ENCODE measurements at places on chromosomes 5 and 9. TPM values are rescaled to one million over a fixed set of nuclear protein-coding genes. Genes with fewer than 3 reads are reported as not detected.
A peak's percentile ranks its signal among the peaks of the same experiment; 100 is the strongest.

GRCh38 chr9:68705531-68706362, 707 bp downstream of the PIP5K1B start:
- no peak for DNase-seq

PDE8B gene
- total RNA-seq, result 2.3 TPM

DNA sequence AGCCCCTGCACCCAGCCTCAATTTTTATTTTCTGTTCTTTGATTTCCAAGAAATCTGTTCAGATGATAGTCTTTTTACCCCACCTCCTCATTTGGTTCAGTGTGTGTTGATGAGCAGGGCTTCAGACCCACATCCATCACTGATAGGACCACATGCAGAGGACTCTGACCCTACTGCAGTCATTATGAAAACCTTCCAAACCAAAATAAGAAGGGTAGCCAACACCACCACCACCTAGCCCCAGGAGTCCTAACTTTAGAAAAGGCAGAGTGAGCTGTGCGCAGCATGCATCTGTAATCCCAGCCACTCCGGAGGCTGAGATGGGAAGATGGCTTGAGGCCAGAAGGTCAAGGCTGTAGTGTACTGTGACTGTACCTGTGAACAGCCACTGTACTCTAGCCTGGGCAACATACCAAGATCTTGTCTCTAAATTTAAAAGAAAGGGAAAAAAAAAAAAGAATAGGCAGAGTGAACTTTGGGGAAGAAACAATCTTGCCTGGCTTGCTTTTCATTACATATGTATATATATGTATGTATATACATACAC, 13.0 kb downstream of the CDKN2AIPNL start:
- DNase-seq, result no peak

DNA sequence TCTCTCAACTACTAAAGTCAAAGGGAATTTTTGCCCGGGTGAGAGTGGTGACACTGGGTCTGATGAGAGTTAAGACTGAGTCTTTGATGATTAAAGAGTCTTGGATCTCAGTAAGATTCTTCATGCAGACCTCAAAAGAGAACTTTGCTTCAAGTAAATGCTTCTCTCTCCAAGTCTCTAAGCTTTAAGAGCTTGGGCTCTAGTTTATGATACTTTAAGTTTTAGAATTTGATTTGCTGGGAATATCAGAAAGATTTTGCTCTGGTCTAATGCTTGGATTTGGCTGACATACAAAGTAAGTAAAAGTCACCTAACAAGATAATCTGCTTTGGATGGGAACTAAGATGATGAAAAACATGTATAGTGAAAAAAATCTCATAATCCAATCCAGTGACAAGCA, 566.3 kb downstream of the MAT2B start:
- no peak for DNase-seq

ADAMTSL1 gene
- total RNA-seq, result 3.6 TPM

- no peak for DNase-seq
Observed at GRCh38 chr9:84891924-84892323, 222.4 kb downstream of the NTRK2 start.

LRRC70 gene
- 4.5 TPM for total RNA-seq

P4HA2 gene
- 30.3 TPM for total RNA-seq

GRCh38 chr9:83199832-83200231, 136.9 kb upstream of the RASEF start:
- no peak for DNase-seq

DNA sequence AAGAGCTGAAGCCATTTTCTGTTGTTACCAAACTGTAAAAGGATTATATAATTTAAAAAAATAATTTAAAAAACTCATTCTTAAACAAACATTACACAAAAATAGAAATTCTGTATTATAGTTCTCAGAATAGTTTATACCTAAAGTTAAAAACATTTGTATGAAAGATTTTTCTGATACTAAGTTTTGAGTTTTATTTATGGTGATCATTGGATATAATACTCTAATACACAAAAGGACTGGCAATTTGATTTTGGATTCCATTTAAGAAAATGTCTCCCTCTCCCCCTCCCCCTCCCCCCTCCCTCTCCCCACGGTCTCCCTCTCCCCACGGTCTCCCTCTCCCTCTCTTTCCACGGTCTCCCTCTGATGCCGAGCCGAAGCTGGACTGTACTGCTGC, 37.7 kb upstream of the PDCL start:
- DNase-seq, result no peak

OR1L4 gene
- total RNA-seq, result not detected

DNA sequence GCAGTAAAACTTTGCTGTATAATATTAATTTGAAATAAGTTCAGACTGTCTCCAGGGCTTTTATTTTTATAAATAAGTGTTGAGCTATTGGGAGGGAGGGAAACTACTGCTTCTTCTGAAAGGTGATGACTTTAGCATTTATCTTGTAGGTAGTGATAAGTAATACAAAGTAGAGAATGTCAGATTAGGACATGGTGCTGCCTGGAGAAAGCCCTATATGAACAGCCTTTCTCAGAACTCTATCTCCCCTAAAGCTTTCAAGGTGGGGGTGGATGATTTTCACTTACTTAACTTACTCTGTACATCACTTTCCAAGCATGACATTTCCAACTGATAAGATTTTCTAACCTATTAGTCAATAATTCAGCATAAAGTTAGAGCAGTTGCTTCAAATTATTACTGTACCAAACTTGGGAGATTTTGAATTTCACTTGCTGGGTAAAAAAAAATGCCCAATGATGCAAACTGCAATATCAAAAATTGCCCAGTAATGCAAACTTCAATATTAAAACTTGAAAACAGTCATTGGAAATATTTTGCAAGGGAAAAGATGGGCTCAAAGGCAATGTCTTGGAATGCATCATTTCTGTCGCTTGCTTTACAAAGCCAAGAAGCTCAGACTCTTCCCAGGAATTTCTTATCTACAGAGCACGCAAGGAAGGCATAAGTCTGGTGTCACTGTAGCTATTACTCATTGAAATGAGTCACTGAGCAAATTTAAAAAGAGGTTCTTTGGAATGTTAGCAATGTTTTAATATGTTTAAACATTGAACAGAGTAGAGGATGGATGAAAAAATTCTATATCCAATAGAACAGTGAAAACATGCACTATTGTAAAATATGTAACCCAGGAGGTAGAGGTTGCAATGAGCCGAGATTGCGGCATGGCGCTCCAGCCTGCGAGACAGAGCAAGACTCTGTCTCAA, 569.5 kb downstream of the PSAT1 start:
- no peak for DNase-seq

GRCh38 chr5:68219161-68219816, 3.7 kb downstream of the PIK3R1 start:
- DNase-seq, result no peak

ODF2 gene
- 22.1 TPM for total RNA-seq

DNA sequence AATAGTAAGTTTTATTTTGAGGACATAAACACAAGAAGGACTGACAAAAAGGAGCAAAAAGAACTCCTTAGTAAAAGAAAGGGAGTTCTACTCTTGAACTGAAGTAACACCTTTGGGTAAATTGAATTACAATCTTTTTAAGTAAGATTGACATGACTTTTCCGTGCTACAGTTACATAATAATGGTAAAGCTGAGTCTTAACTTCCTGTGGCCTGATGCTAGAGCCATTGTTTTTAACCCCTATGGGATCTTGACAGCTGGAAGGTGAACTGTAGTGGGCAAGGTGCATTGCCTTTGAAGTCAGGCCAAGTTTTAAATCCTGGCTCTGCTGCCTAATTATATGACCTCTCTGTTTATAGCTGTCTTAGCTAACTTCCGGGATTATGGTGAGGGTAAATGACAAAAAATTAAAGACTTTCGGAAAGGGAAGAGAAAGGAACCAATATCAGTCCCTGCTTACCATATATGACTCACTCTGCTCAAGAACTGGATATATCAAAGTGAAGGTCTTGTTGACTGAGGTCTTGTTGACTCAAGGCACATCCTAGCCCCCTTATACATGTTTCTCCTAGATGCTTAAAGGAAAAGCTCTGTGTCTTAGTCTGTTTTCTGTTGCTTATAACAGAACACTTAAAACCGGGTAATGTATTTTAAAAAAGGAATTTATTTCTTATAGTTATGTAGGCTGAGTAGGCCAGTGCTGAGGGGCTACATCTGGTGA, 6.8 kb downstream of the HSD17B4 start:
- DNase-seq, result no peak

GRCh38 chr9:123568691-123569688, 213.0 kb downstream of the CRB2 start:
- no peak for DNase-seq

PCDH12 gene
- total RNA-seq, result 0.66 TPM

- DNase-seq, result no peak
Observed at GRCh38 chr9:34328500-34328986, 525 bp downstream of the KIF24 start.

GRCh38 chr9:76365028-76365427, 29.2 kb downstream of the RFK start:
- DNase-seq, result no peak

SMIM33 gene
- not detected for total RNA-seq

- no peak for DNase-seq
Observed at GRCh38 chr9:86282979-86283535, 719 bp upstream of the ISCA1 start.

GRCh38 chr5:157509587-157509986, 49.6 kb downstream of the NIPAL4 start:
- no peak for DNase-seq

DNA sequence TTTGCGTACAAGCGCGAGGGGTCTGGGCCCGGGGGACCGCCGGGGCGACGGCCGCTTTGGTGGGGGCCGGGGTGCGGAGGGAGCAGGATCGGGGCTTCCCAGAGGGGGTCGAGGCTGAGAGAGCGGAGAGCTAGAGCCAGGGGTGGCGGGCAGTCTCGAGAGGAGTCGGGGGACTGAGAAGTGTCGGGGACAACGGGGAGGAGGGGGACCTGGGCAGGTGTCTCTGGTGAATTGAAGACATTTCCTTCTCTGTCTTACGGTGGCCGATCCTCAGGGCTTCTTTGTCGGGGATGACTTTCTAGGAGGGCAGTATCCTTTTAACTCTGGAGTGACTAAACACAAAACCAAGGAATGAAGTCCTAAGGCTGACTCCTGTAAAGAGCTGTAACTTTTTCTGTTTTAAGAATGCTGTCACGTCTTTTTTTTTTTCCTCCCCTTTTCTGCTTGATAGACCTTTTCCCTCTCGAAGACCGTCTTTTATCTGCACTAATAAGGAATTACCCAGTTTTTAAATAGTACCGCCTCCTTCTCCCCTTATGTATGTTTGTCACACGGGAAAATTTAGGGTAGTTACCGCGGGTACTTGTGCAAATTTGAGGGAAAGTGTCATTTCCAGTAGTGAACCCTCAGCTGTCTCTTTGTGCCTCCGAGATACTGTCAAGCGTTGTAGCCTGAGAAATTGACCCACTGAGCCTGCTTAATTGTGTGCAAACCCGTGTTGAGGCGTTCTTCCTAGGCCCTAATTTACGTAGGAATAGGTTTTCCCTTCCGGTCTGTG, 822 bp downstream of the DENND4C start:
- peak; percentile 35 for DNase-seq

DNA sequence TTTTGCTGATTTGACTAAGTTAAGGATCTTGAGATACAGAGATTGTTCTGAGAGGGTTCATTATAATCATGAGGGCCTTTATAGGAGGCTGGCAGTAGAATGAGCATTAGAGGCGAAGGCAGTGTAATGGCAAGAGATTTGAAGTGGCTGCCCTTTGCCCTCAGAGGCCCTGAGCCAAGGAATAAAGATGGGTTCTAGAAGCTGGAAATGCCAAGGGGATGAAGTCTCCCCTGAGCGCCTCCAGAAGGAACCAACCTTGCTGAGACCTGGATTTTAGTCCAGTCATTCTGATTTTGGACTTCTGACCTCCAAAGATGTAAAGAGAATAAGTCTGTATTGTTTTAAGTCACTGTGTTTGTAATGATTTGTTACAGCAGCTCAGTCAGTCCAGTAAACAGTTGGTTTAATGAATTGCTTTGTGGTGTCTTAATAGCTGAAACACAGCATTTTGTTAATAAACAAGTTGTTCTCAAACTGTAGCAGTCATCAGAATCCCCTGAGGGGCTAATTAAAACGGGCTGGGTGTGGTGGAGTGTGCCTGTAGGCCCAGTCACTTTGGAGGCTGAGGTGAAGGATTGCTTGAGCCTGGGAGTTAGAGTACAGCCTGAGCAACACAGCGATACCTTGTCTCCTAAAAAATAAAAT, 23.2 kb downstream of the GLRX start:
- no peak for DNase-seq

DNA sequence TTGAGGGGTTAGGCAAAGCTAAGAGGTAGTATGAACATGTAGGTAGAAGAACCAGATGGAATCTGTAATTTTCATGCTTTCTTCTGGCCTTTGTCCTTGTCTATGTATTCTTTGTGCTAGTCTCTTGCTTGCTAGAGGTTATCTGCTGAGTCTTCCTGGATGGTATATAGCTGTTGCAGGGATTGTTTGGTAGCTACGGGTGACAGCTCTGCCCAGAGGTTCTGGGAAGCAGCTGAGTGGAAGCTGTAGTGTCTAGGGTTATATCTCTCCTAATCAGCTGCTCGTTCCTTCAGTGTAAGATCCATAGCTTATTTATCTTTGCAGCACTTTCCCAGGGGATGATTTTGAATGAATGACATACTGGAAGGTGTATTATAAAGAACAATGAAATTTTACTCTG, 100.3 kb downstream of the ATG10 start:
- no peak for DNase-seq

PRRT1B gene
- total RNA-seq, result not detected

DNA sequence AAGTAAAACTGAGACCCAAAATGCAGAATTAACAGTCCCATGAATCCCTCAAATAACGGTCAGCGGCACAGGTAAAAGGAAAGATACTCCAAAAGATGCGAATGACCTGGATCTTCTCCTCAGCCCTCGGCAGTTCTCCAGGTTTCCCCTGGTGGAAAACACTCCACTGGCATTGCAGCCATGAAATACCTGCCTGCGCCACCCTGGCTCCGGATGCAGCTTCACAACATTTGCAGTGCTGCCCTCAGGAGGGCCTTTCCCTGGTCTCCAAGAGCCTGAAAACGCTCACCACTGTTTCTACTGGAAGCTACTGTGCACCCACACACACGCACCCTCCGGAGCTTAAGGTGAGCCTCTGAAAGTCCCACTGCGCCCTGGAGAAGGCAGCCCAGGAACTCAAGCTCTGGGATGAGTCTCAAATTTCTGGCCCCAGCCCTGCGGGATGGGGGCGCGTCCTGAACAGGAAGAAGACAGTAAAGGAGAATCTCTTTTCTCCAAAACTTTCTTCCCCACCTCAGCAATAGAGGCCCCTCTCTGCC, 612 bp downstream of the UGT3A2 start:
- no peak for DNase-seq

- no peak for DNase-seq
Observed at GRCh38 chr5:73673161-73673591, 47.2 kb downstream of the ARHGEF28 start.

DNA sequence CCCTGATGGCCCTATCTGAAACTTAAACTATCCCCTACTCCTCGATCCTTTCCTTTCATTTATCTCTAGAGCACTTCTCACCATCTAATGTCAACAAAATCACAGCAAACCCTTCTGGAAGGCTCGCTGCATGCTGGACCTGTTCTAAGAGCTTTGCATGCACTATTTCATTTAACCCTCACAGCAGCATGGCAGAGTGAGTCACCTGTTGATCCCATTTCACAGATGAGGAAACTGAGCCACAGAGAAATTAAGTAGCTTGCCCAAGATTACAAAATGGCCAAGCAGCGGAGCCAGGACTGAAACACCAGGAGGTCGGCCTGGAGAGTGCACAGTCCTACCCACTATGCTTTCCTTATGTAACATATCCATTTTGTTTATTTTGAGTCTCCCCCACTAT, 93.1 kb downstream of the ZNF622 start:
- DNase-seq, result no peak

- no peak for DNase-seq
Observed at GRCh38 chr5:21142791-21143190, 1154.8 kb upstream of the CDH18 start.

Data from lower leg skin (tissue), 4 donors.